Renal cortical epithelial cell (primary cell): ENCODE measurements at places on chromosomes 13 and 19. TPM values are rescaled to one million over a fixed set of nuclear protein-coding genes. Genes with fewer than 3 reads are reported as not detected.

DNA sequence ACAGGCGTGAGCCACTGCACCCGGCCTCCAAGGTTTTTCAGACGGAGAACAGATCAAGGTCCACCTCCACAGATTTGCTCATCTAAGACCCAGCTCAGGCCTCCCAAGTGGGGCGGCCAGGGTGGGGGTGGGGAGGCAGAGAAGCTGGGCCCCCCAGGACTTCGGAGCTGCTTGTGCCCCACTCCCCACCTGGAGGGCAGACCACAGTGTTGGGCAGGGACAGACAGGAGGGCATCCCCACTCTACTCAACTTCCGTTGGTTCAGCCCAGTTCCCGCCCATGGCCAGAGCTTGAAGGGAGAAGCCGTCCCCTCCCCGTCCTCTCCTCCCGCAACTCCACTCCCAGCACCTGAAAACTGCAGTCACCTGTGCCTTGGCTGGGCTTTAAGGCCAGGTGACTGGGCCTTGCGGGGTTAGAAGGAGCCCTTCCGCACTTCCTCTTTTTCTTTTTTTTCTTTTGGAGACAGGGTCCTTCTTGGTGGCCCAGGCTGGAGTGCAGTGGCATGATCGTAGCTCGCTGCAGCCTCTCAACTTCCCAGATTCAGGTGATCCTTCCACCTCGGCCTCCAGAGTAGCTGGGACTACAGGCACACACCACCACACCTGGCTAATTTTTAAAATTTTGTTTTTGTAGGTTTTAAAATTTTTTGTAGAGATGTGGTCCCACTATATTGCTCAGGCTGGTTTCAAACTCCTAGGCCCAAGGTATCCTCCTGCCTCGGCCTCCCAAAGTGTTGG, 734 bp upstream of the LRRC8E start:
- no peak for DNase-seq

FGF14 gene
- total RNA-seq: 0.70 TPM in 1 of 2 replicates, not detected in the other

- DNase-seq: no peak
Observed at GRCh38 chr19:39553082-39553652, 13.2 kb upstream of the EID2 start.

DNA sequence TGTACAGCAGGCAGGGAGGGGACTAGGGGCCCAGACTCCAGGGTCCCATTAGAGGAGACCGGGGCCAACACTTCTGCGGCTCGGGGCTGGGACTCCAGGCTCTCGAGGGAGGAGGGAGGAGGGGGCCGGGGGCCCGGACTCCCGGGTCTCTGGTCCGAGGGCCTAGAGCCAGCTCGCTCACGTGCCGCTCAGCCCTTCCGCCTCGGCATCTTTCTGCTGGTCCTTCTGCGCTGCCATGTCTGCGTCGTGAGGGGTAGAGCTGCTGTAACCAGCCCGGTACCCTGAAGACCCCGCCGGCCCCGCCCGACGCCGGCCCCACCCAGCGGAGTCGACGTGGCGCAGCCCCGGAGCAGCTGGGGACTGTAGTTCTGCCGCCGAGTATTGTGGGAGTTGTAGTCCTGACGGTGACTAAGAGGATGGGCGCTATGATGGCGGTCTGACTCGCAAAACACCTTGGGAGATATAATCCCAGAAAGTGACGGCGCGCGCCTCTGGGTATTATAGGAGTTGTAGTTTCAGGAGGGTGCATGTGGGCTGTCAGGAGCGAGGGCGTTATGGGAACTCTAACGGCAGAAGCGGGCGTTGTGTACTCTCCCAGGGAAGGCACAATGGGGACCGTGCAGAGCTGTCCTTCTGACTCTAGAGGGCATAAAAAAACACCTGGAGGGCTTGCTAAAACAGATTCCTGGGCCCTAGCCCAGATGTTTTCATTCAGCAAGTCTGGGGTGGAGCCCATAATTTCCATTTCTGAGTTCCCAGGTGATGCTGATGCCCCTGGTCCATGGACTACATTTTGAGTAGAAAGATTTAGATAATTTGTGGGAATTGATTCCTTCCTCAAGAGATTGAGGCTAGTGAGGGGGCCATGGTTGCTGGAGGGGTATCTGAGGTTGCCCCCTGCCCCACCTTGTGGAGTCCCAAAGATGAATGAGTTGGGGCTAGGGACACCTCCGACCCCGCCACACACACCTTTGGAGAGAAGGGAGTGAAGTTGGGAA, at the start of gene RABAC1:
RABAC1 (minus strand) TSS at position 266 of the 998 bp plus-strand sequence; CDS start at position 237, 29 bp downstream.
- DNase-seq: peak; percentile 81

DNA sequence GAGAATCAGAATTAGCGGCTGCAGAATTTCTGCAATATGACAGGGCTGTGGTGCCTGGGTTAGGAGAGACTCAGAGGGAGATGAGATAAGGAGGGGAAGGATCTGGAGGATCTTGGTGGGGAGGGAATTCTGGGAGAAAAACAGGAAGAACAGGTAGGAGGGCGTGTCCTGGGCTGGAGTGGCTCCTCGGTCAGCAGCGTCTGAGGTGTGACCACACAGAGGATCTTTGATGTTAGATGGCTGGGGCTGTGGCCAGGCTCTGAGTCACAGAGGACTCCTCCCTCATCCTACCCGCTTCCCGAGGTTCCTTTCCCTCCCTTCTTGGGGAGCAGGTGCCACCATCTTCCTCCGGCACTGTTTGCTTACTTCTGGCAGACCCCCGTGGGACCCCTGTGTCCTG, 6.4 kb upstream of the KLK6 start:
- DNase-seq: peak; percentile 12

DNA sequence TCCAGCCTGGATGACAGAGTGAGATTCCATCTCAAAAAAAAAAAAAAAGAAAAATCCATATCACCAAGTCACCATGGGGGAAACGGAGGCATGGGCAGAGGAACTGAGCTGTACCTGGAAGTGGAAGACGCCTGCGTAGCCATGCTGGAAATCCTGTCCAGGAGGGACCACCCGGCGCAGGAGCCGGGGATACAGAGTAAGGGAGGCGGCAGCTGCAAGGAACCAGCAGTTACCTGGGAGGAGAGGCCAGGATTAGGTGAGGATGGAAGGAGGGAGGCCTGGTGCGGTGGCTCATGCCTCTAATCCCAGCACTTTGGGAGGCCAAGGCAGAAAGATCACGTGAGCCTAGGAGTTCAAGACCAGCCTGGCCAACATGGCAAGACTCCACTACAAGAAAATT, 2.0 kb downstream of the CAPN12 start:
- no peak for DNase-seq

GRCh38 chr13:60583196-60583888, 186.3 kb downstream of the TDRD3 start:
- DNase-seq: no peak

NKG7 gene
- not detected in 2 replicates for total RNA-seq

GRCh38 chr13:109128121-109128520, 498.7 kb downstream of the MYO16 start:
- no peak for DNase-seq

DNA sequence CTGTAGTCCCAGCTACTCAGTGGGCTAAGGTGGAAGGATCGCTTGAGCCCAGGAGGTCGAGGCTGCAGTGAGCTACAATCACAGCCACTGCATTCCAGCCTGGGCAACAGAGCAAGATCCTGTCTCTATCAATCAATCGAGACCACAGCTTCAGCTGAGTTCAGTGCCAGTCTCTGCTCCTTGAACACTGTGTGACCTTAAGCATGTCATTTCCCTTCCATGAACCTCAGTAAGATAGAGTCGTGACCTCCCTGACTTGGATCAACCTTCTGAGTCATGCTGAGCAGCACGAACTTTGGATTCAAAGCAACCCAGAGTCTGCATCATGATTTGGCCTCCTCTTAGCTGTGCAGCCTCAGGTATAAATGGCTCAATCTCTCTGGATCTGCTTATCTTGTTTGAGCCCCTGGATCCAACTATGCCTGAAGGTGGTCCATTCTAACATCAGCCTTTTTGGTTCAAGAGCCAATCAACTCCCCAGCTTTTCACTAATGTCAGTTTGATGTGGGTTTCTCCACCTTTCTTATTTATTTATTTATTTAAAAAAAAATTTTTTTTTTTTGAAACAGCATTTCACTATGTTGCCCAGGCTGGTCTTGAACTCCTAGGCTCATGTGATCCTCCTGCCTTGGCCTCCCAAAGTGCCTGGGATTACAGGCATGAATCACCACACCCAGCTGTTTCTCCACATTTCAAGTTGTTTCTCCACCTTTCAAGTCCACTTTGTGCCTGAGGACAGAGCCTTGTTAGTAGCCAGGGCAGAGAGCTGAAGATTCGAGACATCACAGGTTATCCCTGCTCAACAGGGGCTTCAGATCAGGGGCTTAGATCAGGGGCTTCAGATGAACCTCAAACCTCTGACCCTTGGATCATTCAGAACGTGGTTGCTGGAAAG, 26.4 kb downstream of the PTPRS start:
- peak; percentile 13 for DNase-seq

GRCh38 chr19:670609-671075, 5.5 kb upstream of the FSTL3 start:
- no peak for DNase-seq

RFPL4A gene
- not detected in 2 replicates for total RNA-seq

DNA sequence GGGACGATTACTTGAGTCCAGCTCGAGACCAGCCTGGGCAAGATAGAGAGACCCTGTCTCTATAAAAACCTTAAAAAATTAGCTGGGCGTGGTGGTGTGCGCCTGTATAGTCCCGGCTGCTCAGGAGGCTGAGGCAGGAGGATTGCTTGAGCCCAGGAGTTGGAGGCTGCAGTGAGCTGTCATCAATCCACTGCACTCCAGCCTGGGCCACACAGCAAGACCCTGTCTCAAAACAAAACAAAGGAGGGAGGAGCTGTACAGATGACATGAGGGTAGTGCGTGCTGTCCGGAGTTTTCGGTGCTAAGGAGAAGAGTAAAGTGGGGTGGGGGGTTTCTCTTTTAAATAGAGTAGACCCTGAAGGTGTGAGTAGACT, 22.6 kb downstream of the HDGFL2 start:
- no peak for DNase-seq

HCN2 gene
- 0.55 TPM in 1 of 2 replicates, not detected in the other for total RNA-seq

GRCh38 chr13:50955241-50955640, 45.6 kb downstream of the RNASEH2B start:
- DNase-seq: no peak

DNA sequence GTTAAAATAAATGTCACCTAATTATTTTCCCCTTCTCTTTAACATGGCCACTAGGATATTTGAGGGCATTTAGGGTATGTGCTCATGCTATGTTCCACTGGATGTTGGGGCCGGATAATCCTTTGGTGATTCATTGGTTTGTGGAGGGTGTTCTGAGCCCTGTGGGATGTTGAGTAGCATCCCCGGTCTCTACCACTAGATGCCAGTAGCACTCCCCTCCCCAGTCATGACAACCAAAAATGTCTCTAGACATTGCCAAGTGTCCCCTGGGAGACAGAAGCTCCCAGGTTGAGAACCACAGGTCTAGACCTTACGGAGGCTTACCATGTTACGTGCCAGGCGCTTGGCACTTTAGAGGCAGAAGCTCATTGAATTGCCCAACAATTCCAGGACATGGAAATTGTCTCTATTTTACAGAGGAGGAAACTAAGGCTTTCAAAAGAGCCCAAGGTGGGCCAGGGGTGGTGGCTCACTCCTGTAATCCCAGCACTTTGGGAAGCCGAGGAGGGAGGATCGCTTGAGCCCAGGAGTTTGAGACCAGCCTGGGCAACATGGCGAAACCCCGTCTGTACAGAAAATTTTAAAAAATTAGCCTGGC, 14.1 kb downstream of the SHANK1 start:
- DNase-seq: peak; percentile 50

GRCh38 chr13:112596235-112596634, 8.3 kb upstream of the TUBGCP3 start:
- no peak for DNase-seq

GRCh38 chr13:30872685-30873461, 33.2 kb upstream of the MEDAG start:
- peak; percentile 80 for DNase-seq

GRCh38 chr19:3346677-3347353, 19.6 kb upstream of the NFIC start:
- no peak for DNase-seq

KIR3DL1 gene
- total RNA-seq: not detected in 2 replicates

DNA sequence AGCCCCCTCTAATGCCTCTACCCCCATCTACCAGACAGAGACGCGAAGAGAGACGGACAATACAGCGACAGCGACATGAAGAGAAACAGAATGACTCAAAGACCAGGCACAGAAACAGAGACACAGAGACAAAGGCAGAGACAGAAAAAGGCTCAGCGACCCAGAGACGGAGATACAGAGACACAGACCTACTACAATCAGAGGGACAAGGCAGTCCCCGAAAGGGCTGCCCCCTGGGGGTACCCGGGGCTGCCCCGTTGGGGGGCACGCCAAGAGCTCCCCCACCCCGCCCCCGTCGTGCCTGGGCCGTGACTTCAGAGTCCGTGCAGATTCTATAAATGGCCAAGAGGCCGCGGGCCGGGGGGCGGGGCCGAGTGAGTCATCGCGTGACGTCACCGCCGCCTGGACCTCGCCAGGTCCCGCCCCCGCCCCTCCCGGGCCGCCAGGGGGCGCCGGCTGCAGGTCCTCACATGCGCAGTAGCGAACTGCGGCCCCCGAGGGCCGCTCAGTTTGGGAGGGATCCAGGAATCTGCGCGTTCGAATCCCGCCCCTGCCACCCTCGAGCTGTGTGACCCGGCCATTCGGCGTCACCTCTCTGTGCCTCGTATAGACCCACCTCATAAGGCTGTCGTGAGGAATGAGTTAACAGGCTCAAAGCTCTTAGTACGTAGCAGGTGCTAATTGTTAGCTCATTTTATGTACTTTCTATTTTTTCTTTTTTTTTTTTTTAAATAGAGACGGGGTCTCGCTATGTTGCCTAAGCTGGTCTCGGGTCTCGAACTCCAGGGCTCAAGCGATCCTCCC, 2.7 kb upstream of the CNN1 start:
- DNase-seq: peak; percentile 44

DNA sequence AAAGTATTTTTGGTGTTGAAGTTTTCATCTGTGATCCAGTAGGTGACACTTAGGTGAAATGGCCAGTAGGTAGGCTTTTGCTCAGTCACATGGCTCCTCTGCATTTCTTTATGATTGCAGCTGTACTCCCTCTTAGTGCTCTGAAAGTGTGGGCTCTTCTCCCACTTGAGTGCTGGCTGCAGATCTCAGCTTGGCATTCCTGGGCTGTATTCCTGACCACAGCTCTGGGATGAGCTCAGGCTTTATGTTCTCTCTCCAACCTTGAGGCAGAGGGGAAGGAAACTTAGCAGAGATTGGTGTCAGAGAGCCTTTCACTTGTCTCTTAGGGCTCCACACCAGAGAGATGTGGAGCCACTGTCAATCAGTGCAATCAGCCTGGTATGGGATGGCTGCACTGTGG, 254.3 kb downstream of the NDFIP2 start:
- DNase-seq: no peak

DNA sequence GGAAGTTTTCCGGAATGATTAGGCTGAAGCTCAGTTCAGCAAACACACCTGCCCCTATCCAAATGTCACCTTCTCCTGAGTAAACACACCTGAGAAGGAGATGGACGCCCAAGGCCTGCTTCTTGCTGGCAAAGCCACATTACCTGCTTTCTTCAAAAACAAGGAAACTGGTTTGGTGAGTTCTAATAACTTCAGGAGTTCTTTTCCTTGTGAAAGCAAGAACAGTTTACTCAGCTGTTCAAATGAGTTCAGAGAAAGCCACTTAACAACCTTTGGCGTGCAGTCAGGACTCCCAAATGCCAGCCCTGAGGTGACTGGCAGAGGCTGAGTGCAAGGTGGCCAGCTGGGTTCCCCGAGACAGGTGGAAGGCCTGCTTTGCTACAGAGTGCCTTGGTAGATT, 160.5 kb downstream of the STK24 start:
- peak; percentile 49 for DNase-seq

WTIP gene
- 27.4 and 38.0 TPM in 2 replicates for total RNA-seq
